ENCODE measurements at places on chromosomes 4 and X.

- DNase-seq, result no peak
Observed at GRCh38 chrX:84873176-84873575, 130.5 kb upstream of the APOOL start.

GRCh38 chr4:60173103-60173502 is 1027.0 kb upstream of the ADGRL3 start:
- no peak for DNase-seq

- no peak for DNase-seq
Observed at GRCh38 chr4:8274765-8275547, 5.4 kb downstream of the HTRA3 start.

- no peak for DNase-seq
Observed at GRCh38 chr4:75922588-75922987, 18.2 kb downstream of the NAAA start.

DNA sequence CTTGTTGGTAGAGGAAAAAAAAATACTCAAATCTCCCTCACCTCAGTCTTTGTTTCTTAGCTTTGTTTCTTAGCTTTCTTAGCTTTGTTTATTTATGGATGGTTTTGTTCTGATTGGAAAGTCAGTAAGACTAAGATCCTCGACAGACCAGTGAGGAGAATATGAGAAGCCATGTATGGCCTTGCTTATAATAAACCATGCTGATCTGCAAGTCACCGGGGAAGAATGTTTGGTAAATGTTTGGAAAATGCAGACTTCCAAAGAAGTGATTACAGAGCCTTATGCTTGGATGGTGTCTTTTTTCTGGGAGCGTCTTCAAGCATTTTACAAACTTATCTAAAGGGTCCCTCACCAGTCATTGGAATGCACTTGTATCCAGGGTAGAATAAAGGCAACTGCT is 90.1 kb upstream of the NOCT start:
- no peak for DNase-seq

DNA sequence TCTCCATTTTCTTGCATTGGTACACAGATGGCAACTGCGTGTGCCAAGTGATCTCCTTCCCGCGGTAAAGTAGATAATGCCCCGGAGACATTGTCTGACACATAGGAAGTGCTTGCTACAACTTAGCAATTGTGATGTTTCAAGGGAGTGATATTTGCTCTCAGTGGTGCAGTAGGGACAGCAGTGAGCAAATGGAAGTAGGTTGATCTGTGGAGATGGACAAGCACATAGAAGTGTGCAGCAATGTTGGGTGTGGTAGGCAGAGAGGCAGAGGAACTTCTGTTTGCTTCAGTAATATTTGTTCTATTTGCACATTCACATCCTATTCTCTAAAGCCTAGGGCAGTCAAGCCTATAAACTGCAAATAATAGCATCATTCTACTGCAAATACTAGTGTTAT is 846.7 kb upstream of the PRKX start:
- no peak for DNase-seq

DNA sequence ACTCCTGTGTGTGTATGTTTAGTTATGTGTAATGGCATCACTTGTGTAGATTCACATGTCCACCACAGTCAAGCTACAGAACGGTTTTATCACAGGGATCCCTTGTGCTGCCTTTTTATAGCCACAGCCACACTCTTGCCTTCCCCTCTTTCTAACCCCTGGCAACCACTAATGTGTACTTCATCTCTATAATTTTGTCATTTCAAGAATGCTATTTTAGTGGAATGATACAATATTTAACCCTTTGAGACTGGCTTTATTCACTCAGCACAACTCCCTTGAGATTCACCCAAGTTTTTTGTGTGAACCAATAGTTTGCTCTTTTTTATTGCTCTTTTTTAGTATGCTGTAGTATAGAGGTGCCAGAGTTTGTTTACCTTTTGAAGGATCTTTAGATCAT is 112.1 kb downstream of the CDKL5 start:
- no peak for DNase-seq

GRCh38 chr4:165751882-165752281 is 121.2 kb upstream of the TLL1 start:
- DNase-seq, result no peak

DNA sequence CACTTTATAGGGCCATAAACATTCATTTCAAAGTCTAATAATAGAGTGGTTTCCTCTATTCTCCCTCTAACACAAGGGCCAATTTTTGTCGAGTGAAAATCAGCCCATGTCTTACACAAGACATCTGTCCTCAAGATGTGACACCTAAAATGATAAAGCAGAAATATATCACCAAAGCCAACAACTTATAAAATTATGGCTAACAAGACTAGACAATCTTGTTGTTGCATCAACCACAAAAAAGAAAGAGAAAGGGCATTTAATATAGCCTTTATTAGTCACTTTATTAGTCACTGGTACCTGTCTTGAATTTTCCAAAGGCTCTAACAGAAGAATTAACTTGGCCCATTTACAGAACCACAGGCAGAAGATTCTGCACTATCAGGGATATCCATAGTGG is 161.6 kb downstream of the SMIM20 start:
- DNase-seq, result no peak

GRCh38 chr4:122661176-122662160 is 40.6 kb upstream of the IL21 start:
- DNase-seq, result no peak

GRCh38 chr4:36740796-36741310 is 459.4 kb downstream of the DTHD1 start:
- DNase-seq, result no peak

DNA sequence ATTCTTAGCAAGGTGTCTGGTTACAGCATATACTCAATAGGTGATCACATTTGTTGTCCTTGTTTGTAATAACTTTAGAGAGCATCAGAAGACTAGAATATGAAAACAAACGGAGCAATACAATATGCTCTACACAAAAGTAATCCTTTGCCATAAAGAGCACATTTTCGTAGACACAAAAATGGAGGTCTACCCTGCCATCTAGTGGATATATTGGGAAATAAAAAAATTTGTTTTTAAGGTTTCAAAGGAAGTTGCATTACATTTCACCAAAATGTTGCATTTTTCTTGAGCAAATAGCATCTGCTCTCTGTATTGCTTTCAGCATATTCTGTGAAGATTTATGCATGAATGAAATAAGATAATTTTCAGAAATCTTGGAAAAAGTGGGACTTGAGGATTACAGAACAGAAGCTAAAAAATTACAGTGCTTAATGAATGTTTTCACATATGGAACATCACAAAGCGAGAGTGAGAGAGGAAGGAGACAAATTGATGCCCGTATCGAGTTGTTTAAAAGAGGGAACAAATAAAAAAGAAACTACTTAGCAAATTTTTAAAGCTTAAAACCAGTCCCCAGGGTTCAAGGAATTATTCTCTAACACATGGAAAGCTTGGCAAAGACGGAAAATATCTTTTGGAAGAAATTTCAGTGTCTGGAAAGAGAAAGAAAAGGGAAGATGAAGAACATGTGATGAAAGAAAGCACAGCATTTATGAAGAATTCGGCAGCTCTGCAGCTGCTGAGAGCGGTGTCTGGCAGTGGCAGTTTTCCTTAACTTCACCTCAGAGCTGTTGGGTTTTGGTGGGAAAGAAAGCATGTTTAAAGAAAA is 390.1 kb downstream of the ANKRD50 start:
- DNase-seq, result no peak

- no peak for DNase-seq
Observed at GRCh38 chrX:136196691-136197155, 49.4 kb downstream of the FHL1 start.

DNA sequence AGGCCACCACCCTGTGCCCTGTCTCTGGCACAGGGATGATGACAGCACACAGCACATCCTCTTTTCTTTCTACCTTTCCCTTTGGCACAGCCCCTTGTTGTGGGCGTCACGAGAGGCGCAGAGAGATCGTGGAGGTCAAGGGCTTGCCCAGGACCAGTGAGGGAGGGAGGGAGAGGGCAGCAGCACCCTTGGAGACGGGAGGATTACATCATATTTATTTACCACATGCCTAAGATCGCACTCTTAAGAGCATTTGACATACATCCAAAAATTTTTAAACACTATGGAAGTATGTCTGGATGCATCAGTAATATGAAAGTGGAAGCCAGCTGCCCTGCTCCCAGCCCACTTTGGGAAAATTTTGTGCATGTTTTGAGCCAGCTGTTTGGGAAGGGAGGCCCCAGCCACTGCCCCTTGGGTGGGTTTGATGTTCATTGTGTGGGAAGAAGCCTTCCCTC is 12.7 kb downstream of the WFS1 start:
- no peak for DNase-seq

DNA sequence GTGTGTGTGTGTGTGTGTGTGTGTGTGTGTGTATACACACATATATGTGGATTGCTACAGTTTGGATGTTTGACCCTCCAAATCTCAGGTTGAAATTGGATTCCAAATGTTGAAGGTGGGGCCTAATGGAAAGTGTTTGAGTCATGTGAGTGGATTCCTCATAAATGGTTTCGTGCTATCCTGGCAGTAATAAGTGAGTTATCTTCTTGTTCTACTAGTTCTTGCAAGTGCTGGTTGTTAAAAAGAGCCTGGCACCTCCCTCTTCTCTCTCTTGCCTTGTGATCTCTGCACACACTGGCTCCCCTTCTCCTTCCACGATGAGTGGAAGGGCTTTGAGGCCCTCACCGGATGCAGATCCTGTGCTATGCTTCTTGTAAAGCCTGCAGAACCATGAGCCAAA is 344.1 kb downstream of the SH2D1A start:
- no peak for DNase-seq

- no peak for DNase-seq
Observed at GRCh38 chr4:145545538-145546174, 64.0 kb downstream of the SMAD1 start.

DNA sequence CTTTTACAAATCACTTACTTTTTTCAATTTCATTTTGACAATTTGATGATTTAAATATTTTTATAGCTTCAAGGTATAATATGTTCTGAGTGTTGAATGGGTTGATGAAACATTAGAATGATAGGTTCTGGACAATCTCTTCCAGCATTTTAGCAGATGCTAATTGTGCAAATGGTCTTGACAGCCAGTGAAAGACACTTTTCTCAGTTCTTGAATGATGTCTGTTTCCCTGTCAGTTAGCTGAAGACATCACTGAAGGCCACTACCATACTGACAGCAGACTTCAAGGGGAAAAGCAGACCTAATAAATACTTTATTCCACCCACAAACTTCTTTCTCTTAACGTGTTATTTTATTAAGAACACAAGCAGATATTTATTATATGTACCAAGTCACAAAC is 498.6 kb downstream of the GRXCR1 start:
- no peak for DNase-seq

- no peak for DNase-seq
Observed at GRCh38 chrX:78946178-78946931, 1.2 kb downstream of the P2RY10 start.

DNA sequence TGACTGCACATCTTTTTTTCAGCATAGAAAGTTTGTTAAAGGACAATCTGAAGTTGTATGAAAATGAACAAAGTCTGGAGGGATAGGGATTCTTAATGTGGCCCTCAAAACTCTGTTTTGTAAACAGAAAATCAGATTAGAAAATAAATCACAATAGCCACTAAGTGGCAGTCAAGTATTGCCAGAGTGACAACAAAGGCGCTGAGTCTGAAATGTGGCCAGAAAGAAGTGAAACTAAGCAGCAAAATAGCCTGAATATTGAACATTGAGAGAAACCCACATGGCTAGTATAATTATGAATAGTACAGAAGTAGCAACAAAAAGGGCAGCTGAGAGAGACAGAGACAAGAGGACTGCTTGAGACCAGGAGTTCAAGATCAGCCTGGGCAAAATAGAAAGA is 81.1 kb upstream of the CT45A1 start:
- no peak for DNase-seq

DNA sequence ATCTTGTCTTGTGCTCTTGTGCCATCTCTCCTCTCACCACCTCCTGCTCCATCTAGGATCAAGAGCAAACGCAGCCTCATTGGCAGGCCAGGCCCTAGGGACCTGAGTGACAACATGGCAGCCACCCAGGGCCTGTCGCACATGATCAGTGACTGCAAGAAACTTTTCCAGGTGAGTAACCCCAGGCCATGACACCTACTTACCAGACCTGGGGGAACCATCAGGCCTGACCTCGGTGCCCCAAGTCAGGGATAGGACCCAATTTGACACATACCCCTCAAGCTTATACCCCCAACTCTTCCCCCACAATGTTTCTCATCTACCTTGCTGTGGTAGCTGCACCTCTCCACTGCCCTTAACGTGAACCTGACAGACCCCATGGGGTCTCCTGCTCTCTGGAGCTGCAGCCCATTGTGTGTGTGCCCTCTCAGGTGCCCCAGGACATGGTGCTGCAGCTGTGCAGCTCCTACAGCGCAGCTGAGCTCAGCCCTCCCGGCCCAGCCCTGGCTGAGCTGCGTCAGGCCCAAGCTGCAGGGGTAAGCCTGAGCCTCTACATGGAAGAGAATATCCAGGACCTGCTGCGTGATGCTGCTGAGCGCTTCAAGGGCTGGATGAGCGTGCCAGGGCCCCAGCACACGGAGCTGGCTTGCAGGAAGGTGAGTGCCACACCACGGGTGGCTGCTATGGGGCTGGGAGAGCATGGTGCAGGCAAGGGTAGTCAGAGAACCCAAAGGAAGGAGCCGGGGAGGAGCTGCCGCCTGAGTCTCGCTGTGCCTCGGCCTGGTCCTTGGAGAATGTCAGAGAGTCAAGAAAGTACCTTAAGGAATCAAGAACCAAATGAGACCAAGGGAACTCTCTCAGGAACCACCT is 74.8 kb downstream of the STARD8 start:
- no peak for DNase-seq

- no peak for DNase-seq
Observed at GRCh38 chr4:8283631-8284121, 14.1 kb downstream of the HTRA3 start.

- DNase-seq, result no peak
Observed at GRCh38 chrX:147832707-147833348, 78.9 kb upstream of the FMR1 start.

DNA sequence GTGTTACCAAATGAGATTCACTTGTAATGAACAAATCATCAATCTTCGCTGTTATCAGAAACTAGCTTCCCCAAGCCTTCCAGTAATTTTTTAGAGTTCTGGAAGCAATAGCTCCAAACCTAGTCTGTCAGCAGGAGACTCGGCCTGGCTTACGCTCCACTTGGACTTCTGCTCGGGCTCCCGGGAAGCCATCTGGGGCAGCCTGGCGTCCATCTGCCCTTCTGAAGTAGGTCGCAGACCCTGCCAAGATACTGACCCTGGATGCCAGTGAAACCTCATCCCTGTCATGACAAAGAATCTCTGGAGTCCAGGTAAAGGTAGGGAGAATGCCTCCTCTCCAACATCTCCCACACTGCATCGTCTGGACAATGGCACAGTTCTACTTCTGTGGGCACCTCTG is 493.8 kb upstream of the ZFP42 start:
- DNase-seq, result no peak

- no peak for DNase-seq
Observed at GRCh38 chrX:146224442-146224841, 406.8 kb downstream of the SLITRK2 start.

DNA sequence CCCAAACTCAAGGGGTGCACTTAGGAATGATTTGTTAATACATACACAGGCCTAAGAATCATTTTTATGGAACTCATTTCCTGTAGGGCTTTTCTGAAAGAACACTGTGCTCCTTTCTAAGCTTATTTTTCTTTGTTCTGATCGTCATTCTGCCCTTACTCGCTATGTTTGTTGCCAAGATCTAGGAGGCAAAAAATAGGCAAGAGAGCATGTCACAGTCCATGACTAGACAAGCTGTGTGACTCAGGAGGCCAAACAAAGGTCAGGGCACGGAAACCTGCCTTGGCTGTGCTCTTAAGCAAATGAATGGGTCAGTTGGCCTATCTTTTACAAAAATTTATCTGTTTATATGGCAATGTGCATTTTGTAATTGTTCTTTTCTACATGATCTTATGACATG is 42.5 kb upstream of the C1GALT1C1 start:
- DNase-seq, result no peak

- DNase-seq, result no peak
Observed at GRCh38 chr4:173317004-173317403, 17.2 kb downstream of the HMGB2 start.

- DNase-seq, result no peak
Observed at GRCh38 chr4:6715704-6716017, 313 bp upstream of the BLOC1S4 start.

All from activated CD4-positive, alpha-beta T cell treated with anti-CD3 and anti-CD28 coated beads, Interleukin-2, amount 10 ng/mL, durations not matched to agents 24 days and 14 days (primary cell).